ENCODE measurements at places on chromosomes 4 and X.

GRCh38 chr4:75432683-75433082 is 81.5 kb downstream of the RCHY1 start:
- peak; percentile 82 for DNase-seq

- DNase-seq = peak; percentile 23
Measured at GRCh38 chrX:68090266-68090665, 343.0 kb downstream of the OPHN1 start.

GRCh38 chr4:182532441-182532840 is 289.2 kb downstream of the TENM3 start:
- no peak for DNase-seq

- no peak for DNase-seq
Measured at GRCh38 chr4:112852601-112853000, 196.9 kb upstream of the ANK2 start.

DNA sequence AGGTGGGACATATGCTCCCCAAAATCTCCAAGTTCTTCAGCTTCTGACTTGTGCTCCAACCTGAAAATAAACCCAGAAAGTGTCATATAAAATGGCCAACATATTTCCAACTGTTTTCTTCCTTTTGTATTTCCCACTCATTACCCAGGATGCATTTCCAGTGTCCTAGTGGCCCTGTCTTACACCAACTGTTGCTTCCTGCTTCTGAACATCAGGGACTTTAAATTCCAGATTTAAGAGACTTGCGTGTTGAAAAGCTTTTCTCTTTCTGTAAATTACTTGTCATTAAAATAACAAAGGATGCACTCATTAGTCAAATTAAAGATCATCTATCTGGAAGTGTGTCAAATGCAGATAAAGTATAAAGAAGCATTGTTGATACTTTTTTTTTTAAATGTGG is 19.9 kb downstream of the MID1 start:
- no peak for DNase-seq

DNA sequence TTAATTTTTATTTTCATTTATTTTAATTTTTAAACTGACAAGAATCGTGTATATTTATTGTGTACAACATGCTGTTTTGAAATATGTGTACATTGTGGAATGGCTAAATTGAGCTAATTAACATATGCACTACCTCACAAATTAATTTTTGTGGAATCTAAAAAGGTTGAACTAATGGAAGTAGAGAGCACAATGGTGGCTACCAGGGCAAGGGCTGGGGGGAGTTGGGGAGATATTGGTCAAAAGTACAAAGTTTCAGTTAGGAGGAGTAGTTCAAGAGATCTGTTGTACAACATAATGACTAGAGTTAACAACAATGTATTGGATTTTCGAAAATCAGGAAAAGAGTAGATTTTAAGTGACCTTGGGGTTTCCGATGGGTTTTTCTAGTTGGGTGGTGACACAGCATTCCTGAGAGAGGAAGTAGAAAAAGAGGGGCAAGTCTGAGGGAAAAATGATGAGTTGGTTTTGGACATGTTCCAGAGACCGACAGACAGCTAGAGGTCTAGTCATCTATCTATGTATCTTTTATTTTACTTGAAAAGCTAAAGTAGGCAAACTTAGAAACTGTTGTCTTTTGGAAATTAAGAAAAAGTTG is 23.2 kb downstream of the APOO start:
- peak; percentile 16 for DNase-seq

DNA sequence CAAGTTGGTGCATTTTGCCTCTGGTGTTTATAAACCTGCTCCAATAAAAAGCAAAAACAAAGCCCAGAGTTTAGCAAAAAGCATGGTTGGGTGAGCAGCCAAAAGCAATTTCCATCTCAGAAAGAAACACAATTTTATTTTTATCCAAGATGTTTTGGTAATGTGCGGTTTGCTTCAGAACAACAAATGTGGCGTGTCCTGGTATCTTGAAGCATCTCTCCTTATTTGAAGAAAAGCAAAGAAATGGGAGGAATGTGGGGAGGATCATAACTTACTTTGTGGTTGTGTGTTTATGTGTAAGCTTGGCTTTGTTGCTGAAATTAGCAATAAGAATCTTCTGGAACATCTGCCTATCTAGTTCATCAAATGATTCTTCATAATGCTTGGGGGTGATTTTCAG is 88.3 kb upstream of the DDX3X start:
- DNase-seq = no peak

- DNase-seq = no peak
Measured at GRCh38 chr4:123363729-123364128, 32.9 kb upstream of the SPRY1 start.

DNA sequence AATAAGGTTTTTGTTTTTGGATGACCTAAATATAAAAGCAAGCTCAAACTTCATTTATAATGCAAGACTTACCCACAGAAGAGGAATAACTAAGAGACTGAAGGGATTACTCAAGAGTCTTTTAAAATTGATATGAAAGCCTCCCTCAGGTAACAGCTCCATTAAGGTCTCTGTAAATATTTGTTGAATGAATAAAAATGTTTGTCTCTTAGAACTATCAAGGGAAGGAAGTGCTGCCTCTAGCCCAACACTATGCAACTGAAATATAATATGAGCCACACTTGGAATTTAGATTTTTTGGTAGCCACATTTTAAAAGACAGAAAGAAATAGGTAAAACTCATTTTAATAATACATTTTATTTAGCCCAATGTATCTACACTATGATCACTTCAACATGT is 127.8 kb downstream of the SH3RF1 start:
- no peak for DNase-seq

DNA sequence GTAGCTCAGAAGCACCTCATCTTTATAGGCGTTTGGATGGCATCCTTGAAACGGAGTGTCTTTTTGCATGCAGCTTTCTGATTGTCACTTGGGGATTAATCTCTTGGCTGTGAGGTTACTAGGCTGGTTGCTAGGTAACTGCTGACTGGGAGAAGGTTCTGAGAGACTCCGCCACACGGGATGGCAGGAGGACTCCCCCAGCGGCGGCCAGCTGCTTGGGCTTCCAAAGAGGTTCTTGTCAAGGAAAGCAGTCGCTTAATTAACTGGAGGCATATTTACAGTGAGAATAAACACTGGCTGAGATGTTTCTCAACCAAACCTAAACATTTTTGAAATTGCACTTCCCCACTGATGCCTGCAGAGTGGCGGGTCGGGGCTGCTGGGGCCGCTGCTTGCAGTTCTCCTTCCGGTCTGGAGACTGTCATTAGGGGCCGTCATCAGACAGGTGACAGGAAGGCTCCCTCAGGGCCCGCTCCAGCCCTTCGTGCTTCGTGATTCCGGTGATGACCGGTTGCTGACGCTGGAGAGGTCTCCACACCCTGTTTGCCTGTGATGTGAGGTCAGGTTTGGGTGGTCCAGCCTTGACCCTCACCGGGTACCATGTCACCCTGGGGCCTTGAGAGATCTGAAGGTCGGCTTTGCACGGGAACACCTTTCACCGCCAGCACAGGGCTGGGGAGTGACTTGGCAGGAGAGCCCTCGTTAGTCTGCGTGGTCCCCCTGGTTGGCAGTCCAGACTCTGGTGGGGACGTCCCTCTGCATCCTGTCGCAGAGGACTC is 9.1 kb downstream of the NSG1 start:
- DNase-seq = no peak

- no peak for DNase-seq
Measured at GRCh38 chr4:52372269-52372668, 286.8 kb downstream of the USP46 start.

DNA sequence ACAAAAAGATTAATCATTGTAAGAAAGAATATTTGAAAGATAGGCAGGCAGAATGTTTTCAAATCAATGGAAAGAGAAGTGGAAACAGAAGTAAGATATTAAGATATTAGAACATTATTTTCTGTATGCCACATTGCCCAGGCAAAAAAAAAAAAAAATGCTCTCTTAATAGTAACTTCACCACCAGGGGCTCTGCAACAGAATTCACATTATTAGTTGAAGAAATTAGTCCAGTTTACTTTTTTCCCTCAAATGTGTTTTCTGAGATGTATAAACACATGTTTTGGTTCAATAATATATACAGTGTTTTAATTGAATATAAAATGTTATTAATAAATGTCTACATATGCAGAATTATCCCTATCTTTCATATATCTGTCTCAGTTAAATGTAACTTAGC is 78.0 kb upstream of the ADAD1 start:
- DNase-seq = peak; percentile 20

GRCh38 chr4:112536123-112536522 is 20.1 kb upstream of the NEUROG2 start:
- no peak for DNase-seq

DNA sequence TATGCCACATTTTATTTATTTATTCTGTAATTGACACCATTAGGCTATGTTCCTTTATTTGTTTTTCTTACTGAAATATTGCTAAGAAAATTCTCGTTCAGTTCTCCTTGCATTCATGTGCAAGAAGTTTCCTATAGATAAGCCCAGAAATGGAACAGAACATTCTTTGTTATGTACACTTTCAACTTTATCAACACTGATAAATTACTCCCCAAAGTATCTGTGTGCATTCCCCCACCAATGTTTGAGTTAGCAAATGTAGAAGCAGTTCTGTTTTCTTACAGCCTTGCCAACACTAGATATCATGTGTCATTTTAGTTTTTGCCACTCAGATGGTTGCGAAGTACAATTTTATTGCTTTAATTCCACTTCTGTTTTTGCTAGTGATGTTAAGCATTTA is 166.4 kb upstream of the NPY2R start:
- DNase-seq = no peak

DNA sequence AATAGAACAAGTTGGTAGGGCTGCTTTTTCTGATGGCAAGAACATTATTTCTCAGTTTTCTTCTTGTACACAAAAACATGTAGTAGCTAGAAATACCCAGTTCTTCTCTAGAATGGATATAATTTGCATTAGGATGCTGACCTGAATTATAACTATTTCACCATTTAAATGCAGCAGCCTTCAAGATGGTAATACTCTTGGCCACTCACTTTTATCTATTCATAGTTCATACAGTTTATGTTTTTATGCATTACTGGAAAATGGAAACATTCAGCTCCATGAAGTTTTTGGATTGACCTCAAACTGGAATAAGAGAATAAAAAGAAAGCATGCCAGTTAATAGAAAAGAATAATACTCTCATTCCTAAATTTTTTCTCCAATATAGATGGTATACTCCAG is 487.4 kb downstream of the PABPC4L start:
- DNase-seq = no peak

DNA sequence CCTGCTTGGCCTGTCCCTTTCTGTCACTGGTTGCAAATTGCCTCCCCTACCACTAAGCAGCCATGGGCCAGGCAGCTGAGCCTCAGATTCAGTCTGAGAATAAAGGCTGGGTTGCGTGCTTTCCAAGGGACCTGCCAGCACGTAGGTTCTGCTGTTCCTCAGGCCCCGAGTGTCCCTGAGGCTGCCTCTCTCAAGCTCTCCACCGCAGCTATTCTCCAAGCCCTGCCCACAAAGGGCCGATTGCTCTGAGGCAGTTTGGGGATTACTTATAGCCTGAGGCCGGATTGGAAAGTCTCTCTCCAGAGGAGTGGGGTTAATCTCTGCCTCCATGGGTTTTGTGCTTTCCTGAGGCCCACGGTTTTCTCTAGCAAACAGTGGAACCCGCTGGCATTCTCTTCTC is 590.7 kb downstream of the BCOR start:
- no peak for DNase-seq

- no peak for DNase-seq
Measured at GRCh38 chr4:58843455-58843854, 1733.3 kb upstream of the IGFBP7 start.

DNA sequence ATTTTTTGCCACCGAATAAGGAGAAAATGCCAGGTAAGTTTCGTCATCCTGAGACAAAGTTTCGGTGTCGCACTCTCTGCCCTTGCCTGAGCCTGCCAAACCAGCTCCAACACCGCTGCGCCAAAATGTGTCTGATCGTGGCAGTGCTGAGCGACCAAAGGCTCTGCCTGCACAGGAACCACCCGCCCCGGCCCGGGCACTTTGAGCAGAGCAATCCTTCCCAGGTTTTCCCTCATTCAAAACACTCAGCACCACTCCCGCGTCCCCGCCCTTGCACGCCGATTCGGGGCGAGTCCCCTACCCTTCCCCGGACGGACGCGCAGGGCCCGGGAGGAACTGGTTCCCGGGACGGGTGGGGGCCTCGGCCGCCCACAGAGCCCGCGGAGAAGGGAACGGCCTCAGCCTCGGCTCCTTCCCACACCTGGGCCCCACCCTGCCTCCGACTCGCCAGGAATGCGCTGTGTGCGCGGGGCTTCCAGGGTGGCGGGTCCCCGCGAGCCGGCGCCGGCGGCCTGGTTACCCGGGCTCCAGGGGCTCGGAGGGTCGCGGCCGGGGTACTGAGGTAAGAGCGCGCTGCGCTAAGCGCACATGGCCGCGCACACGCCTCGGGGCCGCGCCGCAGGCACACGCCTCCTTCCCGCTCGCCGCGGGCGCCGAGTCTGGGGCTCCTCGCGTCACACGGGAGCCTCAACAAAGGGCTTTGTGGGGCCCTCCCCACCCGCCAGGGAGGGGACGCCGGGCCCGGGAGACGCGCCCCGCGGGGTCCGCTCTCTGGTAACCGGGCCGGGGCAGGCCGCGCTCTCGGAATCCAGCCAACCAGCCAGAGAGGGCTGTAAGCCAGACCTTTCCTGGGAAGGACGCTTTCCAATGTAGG is at the start of gene C4orf36:
TSS of gene C4orf36 (minus strand) at position 661 of the 874 bp plus-strand sequence. CDS start 902 bp downstream, outside the sequence.
- DNase-seq = peak; percentile 67

- no peak for DNase-seq
Measured at GRCh38 chr4:89285745-89286144, 21.9 kb downstream of the GPRIN3 start.

- no peak for DNase-seq
Measured at GRCh38 chr4:4443821-4444220, 56.9 kb downstream of the NSG1 start.

- DNase-seq = peak; percentile 43
Measured at GRCh38 chr4:86934147-86934770, 552 bp upstream of the AFF1 start.

DNA sequence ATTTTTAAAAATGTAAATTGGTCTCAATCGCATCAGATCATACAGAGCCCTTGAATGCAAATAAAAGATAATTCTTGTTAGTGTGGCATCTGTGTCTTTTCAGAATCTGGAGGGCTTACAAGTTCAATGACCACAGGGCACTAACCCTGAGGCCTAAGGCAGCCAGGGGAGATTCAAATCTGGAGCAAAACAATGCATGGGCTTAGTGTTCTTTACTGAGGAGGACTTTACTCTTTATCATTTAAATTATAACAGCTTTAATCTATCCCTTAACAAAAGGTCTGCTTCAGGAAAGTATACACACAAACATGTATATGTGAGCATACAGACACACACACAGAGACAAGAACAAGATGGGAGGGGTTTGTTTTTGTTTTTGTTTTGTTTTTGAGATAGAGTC is 51.0 kb upstream of the NSUN7 start:
- no peak for DNase-seq

- DNase-seq = no peak
Measured at GRCh38 chrX:133513123-133513522, 97.8 kb upstream of the GPC4 start.

Data from Kasumi-1 (cell line).